Activated CD4-positive, CD25-positive, alpha-beta regulatory T cell treated with anti-CD3 and anti-CD28 coated beads, Interleukin-2, amount 50 U/mL, for 24 hours (primary cell): ENCODE measurements at places on chromosomes 5 and 9.

GRCh38 chr5:161064781-161065180 is 212.8 kb upstream of the ATP10B start:
- no peak for ATAC-seq

- ATAC-seq = no peak
Measured at GRCh38 chr5:16663840-16664239, 47.0 kb upstream of the RETREG1 start.

GRCh38 chr9:86545090-86545489 is 190.9 kb upstream of the TUT7 start:
- no peak for ATAC-seq

DNA sequence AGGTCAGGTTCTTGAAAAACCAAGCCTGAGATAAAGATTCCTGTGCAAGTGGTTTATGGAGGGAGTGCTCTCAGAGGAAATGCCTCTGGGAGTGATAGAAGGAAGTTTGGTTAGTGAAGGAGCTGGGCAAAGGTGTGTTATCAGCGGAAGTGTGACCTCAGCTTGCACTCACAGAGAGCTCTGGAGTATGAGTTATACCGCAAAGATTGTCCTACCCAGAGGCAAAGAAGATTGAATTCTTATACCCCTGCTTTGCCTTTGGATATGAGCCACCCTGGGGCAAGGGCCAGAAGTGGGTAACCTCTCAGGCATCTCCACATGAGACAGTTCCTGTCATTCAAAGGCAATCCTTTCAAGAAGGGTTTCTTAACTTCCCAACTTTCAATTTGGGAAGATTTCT is 145.6 kb downstream of the MUSK start:
- no peak for ATAC-seq

- no peak for ATAC-seq
Measured at GRCh38 chr5:157855404-157855994, 3.4 kb downstream of the CLINT1 start.

GRCh38 chr9:75001719-75002421 is 26.2 kb downstream of the CARNMT1 start:
- peak; percentile 80 for ATAC-seq

- no peak for ATAC-seq
Measured at GRCh38 chr5:80103371-80103770, 68.2 kb downstream of the THBS4 start.

- peak; percentile 54 for ATAC-seq
Measured at GRCh38 chr5:54881286-54882005, 103.9 kb downstream of the ESM1 start.

DNA sequence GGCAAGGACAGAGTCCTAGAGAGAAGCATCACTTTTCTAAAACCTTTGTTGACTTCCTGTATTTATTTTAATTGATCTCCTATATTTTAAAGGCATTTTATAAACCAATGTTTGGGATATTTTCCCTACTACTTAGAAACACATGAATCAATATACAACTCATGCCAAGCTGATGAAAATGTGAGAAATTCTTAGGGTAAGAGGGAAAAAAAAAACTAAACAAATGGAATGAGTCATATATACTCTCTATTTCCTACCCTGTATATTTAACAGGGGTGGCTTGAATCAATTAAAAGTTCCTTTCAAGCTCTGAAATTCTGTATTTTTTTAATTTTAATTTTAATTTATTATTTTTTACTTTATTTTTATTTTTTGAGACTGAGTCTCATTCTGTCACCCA is 19.6 kb downstream of the BAAT start:
- ATAC-seq = no peak

GRCh38 chr5:134098690-134099089 is 15.8 kb upstream of the TCF7 start:
- ATAC-seq = no peak

GRCh38 chr9:19999491-20000057 is 210.7 kb upstream of the SLC24A2 start:
- ATAC-seq = peak; percentile 96

DNA sequence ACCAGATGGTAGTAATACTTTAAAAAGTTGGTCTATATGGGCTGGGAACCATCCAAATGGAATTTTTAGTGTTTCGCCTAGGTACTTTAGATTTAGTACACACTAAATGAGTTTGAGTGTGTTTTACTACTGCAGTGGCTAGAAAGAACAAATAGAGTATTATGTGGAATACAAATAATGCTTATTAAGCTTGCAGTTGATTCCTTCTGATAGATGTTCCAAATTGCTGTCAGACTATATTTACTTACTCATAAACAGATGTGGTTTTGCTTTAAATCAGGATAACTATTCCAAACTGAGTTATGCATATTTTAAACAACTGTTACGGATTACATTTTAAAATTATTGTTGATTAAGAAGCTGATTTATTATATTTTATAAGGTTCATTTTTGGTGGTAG is 103.3 kb downstream of the ZSWIM6 start:
- ATAC-seq = no peak

GRCh38 chr5:51622161-51622790 is 239.0 kb downstream of the ISL1 start:
- ATAC-seq = no peak

DNA sequence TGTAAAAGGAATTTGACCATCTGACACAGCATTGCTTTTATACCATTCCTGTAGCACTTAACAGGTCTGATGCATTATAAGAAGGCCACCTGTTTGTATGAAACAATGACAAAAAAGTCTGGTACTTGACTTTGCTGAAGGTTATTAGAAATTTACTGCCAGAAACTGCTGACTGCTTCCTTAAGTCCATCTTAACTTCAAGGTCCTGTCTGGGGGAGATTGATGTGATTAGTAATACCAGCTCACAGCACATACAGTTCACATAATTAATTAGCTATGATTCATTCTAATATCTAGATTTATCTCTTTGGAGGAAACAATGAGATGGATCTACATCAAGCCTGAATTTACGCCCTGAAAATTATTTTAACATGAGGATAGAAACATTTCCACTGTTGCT is 49.6 kb upstream of the TEK start:
- ATAC-seq = no peak

DNA sequence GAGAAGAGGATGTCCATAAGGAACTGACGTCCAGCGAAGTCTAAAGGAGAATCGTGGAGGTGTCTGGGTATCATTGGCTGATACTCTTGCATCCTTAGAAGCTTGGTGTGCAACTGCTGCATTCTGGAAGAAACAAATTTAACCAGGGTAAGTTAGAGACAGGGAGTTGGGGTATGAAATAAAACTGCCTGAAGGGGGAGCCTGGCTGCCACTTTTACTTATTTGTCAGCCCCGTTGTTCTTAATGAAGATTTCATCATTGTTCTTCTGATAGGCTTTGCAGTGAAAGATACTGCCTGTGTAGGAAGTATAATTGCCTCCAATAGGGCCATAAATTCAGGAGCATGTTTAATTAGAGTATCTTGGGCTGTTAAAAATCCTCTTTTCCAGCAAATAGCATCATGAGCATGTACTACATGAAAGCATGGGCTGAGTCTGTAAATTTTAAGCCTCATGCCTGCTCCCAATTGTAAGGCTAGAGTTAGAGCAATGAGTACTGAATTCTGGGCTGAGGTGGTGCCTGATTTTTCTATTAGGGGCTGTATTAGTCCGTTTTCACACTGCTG is 1264.5 kb upstream of the ACO1 start:
- peak; percentile 70 for ATAC-seq

DNA sequence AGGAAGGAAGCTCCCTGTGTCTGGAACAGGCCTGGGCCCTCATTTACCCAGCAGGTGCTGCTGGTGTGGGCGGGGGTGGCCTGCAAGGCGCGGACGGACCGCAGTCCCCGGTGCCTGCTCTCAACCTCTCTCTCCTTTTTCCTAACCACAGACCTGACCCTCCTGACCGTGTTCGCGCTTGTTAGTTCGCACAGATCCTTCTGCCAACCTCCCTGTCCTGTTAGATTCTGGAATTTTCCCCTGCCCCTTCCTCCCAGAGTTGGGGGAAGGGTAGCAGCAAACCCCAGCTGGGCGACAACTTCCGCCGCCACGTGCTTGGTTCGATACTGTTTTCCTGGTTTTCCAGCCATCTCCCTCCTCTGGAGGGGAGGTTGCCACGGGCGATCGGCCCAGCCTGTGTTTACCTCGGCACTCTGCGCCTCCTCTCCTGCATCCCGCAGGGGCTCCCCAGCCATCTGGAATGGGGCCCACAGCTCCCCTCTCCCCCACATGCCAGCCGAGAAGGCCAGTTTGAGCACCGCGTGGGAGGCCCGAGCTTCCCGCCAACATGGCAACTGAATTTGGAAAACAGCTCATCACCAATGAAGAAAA is 70.8 kb upstream of the UNC5A start:
- ATAC-seq = no peak

DNA sequence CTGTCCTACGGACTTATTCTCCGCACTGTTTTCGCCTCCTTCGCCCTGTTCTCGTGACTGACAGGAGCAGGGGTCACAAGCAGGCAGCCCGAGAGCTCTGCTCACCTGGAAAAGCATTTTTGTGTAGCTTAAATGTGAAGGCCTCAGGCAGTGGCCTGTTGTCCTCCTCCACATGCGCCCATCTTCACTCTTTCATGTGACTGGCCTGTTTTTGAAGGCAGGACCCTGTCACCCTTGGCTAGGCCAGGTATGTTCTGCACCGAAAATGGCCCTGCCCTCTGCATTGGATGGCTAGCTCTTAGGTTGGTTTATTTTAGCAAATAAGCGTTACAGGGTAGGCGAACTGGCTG is 614 bp upstream of the CPLANE1 start:
- no peak for ATAC-seq

- no peak for ATAC-seq
Measured at GRCh38 chr5:175752826-175753535, 95.1 kb downstream of the HRH2 start.

DNA sequence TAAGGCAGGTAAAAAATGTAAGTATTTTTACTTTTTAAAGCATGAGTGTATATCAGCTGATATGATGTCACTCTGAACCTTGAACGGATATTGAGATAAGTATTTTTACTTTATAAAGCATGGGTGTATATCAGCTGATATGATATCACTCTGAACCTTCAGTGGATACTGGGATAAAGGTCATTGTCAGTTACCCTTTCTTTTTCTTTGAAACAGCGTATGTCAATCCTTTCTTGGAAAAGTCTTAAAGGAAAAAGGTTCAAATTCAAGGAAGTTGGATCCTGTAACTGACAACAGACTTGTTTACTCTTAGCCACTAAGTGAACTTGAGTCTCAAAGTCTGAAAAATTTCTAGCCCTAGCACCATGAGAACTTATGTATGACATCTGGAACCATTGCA is 61.7 kb upstream of the IFNK start:
- no peak for ATAC-seq

DNA sequence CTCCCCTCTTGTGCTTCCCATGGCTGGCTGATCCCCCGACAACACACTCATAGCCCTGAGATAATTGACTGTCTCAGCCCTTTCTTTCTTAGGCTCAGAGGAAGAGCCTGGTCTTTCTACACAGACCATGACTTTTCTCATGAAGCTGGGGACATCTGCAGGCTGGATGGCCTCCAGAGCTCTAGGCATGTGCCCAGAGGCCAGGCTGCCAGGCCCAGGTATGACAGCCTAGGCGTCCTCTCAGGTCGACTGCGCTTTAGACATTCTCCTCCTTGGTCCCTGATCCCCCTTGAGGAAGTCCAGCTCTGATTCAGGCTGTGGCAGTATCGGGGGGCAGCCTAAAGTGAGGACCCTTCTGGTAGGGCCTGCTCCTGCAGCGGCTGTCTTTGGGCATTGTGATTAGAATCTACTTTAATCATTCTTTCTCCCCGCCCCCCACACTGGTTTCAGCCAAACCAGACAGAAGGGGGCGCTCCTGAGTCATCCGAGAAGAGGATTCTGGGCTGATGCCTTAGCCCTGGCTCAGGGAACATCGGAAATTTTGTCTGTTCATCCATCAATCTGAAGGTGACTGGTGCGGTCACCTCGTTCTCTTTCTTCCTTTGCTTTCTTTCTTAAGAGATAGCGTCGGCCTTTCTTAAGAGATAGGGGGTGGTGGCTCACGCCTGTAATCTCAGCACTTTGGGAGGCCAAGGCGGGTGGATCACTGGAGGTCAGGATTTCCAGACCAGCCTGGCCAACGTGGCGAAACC is 66.5 kb upstream of the HSPA9 start:
- ATAC-seq = peak; percentile 78

GRCh38 chr5:126462239-126463014 is 39.2 kb downstream of the GRAMD2B start:
- ATAC-seq = no peak

DNA sequence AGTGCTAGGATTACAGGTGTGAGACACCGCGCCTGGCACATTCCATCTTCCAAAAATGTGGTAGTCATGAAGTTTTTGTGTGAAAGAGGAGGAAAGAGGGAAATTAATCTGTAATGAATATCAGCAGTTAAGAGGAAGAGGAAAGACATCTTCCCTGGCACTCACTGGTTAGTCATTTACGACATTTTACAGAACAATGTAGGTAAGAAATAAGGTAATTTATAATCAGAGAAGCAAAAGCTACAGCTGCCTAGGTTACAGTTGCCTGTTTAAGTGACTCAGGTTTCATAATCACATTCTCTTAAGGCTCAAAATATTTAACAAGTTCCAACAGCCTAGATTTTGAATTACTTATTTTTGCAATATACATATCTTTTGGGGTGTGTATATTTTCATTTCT is 26.9 kb downstream of the CNOT6 start:
- no peak for ATAC-seq

DNA sequence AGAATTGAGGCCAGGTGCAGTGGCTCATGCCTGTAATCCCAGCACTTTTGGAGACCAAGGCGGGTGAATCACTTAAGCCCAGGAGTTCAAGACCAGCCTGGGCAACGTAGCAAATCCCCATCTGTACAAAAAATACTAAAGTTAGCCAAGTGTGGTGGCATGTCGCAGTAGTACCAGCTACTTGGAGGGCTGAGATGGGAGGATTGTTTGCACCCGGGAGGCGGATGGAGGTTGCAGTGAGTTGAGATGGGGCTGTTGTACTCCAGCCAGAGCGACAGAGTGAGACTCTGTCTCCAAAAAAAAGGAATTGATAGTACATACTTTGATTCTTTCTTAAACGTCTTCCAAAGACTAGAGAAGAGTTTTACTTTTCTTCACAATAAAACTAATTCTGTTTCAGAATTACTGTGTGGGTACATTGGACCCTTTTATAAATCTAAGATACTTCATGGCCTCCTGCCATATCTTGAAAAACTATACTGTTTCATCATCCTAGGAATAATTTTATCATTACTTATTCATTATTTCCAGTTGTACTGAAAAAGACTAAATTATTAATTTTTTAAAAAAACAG is 132.0 kb upstream of the GRHPR start:
- peak; percentile 17 for ATAC-seq

DNA sequence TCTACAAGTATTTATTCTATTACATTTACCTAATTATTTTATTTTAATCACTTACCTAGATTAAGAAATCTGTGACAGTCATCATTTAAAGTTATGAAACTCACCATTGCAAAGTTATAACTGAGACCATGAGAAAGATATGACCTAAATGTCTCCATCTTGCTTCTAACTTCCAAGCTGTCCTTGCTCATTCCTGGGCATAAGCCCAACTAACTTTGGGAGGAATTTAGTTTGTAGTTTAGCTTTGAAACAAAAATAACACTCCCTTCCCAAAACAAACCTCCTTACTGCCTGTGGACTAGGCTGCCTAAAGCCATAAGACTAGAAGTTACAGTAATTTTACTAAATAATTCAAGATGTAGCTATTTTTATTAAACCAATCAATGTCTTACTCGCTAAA is 195.6 kb upstream of the RAI14 start:
- no peak for ATAC-seq
